ENCODE measurements at places on chromosomes 16 and 17.

- no peak for DNase-seq
Measured at GRCh38 chr16:53841884-53842283, 137.9 kb downstream of the FTO start.

DNA sequence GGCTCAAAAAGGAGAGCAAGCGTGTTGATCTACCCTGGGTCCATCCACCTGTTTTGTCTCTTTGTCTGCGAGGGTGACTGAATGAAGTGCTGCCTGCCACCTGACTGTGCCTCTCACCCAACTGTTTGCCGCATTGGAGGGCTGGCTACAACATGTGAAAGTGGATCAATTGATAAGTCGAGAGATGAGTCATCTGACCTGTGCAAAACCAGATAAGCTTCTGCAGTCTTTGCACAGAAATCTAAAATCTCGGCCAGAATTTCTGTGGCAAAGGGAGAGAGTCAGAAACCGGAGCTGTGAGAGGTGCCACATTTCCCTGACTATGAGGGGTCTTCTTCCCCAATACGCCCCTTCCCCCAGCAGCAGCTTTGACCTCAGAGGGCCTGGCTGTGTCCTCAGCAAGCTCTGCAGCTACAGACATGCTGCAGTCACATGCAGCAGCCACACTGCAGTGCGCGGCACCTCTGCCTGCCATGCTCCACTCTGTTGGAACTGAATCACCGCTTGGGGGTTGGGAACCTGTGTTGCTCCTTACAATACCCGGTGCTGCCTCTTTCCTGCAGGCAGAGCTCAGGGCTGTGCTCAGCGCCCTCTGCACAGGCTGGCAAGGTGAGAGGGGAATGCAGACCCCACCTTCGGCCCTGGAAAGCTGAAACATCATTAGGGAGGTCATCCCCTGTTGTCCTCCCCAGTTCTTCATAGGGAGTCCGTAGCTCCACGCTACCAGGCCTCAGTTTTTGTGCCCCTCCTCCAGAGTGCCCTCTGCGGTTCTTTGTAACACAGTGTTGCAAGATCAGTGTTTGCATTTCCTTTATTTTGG lies 16.2 kb upstream of the HAS3 start:
- DNase-seq, result no peak

GRCh38 chr17:71922439-71922838 lies 198.4 kb upstream of the SOX9 start:
- DNase-seq, result no peak

DNA sequence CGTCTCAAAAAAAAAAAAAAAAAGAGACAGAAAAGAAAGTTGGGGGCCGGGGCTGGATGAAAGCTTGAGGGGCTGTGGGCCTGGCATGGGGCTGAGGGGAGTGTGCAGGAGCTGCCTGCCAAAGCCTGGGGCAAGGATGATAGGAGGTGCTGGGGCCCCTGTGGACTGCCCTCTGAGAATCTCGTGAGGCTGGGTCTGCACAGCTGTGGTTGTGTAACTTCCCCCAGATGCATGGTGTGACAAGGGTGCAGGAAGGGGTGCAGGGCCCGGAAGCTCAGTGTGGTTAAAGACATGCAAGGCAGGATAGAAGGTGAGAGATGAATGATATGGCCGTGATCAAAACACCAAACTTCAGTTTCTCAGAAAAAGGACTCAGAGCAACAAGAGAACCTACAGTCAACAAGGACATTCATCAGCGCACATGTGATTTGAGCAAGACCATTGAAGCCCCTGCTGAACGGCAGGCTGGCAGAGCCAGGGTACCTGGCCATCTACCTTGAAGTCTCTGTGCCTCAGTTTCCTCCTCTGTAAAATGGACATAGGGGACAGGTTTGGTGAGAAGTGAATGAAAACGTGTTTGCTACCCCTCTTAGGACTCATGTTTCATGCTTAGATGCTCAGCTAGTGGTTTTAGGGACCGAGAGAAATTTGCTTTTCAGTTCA lies 9.6 kb downstream of the IL32 start:
- DNase-seq, result no peak

DNA sequence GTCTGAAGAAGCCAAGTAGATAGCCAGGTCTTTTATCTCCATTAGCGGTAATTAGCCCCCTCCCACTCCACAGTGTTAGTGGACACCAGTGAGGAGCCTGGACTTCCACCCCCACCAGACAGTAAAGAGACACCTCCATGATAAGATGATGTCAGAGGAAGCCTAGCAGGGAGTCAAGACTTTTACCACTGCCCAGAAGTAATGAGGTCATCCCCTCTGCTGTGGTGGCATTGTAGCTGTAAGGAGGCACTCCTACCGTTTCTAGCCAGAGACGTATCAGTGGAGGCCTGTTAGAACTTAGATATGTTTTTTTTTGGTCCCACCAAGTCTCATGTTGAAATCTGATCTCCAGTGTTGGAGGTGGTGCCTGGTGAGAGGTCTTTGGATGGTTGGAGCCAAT lies 38.1 kb downstream of the PIK3R5 start:
- no peak for DNase-seq

- no peak for DNase-seq
Measured at GRCh38 chr17:67056746-67057490, 12.6 kb downstream of the CACNG1 start.

- no peak for DNase-seq
Measured at GRCh38 chr16:50902457-50902856, 160.6 kb downstream of the CYLD start.

DNA sequence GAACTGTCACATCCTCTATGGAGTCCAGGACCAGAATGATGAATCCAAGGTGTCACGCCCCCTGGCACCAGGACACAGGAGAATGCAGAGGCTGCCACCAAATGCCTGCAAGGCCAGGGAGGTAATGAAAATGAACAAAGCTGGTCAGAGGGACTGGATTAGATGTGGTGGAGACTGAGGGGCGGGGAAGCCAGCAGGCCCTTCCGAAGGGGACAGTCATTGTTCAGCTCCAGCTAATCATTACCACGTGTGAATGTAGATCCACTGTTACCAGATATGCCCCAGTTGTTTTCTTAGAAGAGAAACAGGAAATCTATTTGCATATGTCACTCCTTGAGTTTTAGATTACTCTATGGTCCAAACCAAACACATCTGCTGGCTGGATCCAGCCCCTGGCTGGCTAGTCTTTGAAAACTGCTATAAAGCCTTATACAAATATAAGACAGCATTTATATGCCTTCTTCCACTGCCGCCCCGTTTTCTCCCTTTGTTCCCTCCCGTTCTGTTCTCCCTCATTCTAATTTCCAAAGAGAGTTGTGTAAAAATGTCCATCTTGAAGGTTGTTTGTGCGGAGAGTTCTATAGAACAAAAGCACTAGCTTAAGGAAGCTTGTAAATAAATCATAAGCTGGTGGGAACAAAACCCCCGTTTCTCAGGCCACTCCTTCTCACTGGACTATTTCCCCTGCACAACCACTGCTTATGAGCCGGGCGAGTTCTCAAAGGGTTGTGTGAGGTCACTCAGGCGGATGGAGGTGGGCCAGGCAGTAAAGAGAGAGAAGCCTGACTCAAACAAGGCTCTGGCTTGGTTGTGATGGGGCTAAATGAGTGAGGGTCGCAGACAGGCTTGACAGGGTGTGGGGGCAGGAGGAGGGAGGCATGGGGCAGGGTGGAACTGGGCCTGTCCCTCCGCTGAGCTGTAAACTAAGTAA lies 14.2 kb downstream of the CRYM start:
- no peak for DNase-seq

DNA sequence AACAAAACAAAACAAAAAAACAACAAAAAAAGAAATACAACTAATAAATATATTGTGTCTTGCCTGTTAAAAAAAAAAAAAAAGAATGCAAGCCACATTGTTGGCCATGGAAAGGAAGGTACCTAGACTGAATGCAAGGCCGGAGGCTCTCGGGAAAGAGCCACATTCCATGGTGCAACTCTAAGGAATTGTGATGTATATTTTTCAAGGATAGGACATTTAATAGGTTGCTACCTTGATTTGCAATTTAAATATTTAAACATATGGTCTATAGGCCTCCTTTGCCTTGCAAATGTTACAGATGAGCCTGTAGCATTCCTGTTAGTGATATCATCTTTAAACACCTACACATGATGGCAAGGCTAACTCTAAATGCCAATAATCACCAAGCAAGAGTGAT lies 650.9 kb downstream of the TOX3 start:
- DNase-seq, result no peak

DNA sequence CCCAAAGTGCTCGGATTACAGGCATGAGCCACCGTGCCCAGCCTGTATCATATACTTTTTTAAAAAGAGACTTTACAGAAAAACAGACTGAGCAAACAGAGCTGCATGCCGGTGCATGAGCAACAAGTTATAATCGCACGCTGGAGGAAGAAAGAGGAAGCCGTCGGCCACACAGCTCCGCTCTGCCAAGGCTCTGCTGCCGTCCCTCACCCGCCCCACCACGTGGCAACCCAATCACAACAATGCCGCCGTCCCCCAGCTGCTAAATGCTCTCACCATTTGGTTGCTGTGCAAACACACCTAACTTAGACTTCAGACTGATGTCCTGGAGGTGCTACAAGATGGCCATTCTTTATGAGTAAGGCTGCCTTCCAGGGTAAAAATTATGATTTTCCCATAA lies 83.5 kb downstream of the ADCY9 start:
- DNase-seq, result no peak

- no peak for DNase-seq
Measured at GRCh38 chr16:77912617-77913016, 109.7 kb upstream of the CLEC3A start.

- DNase-seq, result no peak
Measured at GRCh38 chr16:81956213-81956948, 54.9 kb downstream of the SDR42E1 start.

- DNase-seq, result peak; percentile 84
Measured at GRCh38 chr17:7314719-7315569, at the start of gene GPS2. Gene GPS2, minus strand, starts transcription at chr17:7315360. Its CDS starts 308 bp downstream, at chr17:7315052.

- DNase-seq, result no peak
Measured at GRCh38 chr17:78826421-78826820, 14.2 kb downstream of the USP36 start.

DNA sequence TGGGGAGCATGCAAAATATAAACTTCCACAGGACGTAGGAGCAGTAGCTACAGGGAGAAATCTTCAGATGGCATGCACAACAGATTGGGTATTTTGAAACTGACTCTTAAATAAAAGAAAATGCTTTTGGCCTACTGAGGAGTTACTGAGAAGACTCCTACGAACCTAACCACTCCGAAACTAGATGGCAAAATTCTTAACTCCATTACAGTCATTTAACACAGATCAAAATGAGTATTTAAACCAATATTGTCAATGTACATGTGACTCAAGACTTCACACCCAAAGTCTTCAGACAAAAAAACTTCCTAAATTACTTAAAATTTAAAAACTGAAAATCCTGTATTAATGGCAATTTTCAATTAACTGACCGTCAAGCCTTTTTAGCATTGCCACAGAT lies 8.4 kb upstream of the TERB1 start:
- no peak for DNase-seq

DNA sequence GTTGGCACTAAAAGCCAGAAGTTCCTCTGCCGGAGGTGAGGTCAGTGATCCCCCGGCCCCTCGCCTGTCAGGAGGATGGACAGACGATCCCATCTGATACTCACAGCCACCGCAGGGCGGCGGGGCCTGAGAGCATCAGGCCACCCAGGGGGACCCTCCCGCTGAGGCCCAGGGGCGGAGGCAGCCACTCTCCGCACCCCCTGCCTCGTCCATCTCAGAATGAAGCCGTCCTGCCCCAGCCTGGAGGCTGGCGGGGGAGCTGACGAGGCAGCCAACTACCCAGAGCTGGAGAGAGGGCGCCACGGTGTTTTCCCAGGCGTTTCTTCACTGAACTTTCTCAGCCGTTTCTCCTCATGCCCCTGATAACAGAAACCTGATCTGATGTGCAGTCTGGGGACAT lies 22.6 kb downstream of the TPSD1 start:
- DNase-seq, result no peak

GRCh38 chr17:56599088-56599487 lies 5.6 kb downstream of the NOG start:
- DNase-seq, result no peak

GRCh38 chr17:2050300-2051060 lies 4.4 kb upstream of the HIC1 start:
- peak; percentile 59 for DNase-seq

GRCh38 chr16:23859713-23860269 lies 24.0 kb downstream of the PRKCB start:
- DNase-seq, result no peak

GRCh38 chr17:82113941-82114340 lies 15.9 kb upstream of the FASN start:
- no peak for DNase-seq

DNA sequence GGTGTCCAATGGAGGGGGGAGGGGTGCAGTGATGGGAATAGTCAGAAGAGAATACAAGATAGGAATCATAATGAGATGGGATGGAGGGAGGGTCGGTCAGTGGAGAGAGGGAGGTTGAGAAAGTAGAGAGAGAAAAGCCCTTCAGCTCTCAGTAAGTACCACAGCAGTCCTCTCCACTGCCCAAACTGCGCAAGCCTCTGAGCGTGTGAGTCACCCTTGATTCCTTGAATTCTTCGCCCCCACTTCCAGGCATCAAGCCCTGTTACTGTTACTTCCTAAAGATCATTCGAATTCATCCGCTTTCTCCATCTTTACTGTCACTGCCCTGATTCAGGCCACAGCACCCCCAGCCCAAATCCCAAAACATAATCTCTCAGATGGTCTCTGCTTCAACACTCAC lies 2.5 kb downstream of the GUCY2D start:
- DNase-seq, result peak; percentile 58

DNA sequence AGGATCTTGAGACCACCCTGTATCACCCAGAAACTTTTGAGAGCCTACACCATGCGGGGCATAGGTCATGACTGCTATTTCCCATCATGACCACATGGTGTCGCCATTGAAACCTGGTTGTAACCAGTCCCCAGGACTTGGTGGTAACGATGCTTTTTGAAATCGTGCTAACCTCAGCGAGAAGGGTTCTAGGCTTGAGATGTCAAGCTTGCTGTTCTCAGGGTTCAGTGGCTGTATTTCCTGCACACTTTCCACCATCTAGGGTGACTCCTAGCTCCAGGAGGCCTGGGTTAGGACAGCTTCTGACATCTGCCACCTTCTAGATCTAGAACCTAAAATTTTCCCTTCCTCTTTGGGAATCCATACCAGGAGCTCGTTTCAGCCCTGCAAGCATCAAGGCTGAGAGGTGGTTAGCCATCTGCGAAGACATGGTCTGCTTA lies 13.0 kb upstream of the SPNS3 start:
- DNase-seq, result peak; percentile 44

DNA sequence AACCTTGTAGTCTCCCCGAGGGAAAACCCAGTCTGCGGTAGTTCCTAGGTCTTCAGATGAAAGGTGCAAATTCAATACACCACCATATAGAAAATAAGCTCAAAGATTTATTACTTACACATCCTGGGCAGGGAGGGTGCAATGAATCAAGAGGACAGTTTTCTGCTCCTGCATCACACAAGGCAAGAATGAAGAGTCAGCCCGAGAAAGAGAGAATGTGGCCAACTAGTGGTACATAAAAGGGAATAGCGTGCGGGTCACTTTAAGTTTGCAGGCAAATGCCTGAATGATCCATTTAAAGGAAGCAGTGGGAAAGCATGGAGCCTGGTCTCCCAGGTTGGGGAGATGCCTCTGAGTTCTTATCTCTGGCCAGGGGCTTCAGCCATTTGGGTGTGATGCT lies 403.4 kb downstream of the GRIN2A start:
- no peak for DNase-seq

GRCh38 chr16:30659507-30660423 lies 1.5 kb downstream of the FBRS start:
- no peak for DNase-seq

Data from 8988T (cell line).